ENCODE measurements at places on chromosomes 16 and 17.
A peak's percentile ranks its signal among the peaks of the same experiment; 100 is the strongest.

DNA sequence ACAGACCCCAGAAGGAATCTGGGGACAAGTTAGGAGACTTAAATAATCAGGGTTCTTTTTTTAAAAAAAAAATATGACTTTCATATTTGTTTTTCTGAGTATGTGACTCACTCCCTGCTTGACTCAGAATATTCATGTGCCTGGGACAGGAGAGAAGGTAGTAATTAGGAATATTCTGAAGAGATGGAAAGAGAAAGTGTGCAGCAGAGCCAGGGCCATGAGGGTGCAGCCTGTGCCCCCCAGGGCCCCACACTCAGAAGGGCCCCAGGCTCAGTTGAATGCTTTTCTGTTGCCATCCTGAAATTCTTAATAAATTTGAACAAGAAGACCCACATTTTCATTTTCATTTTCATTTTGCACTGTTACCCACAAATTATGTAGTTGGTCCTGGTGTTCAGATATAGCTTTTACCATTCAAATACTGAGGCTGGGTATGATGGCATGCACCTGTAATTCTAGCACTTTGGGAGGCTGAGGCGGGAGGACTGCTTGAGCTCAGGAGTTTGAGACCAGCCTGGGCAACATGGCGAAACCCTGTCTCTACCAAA lies 11.5 kb upstream of the LONP2 start:
- no peak for DNase-seq

GRCh38 chr16:90050969-90051368 lies 26.2 kb downstream of the PRDM7 start:
- no peak for DNase-seq

DNA sequence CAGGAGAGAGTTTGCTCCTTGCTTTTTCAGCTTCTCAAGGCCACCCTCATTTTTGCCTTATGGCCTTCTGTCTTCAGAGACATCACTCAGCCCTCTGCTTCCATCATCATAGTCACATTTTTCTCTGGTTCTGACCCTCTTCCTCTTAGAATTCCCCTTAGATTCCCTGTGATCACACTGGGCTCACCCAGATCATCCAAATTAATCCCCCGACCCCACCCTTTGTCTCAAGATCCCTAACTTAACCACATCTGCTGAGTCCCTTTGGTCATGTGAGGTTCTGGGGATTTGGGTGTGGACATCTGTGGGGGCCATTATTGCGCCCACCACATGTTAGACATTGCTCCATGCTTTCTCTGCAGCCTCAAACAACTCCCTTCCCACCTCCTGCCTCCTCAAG lies 323.4 kb downstream of the CPPED1 start:
- DNase-seq: no peak

DNA sequence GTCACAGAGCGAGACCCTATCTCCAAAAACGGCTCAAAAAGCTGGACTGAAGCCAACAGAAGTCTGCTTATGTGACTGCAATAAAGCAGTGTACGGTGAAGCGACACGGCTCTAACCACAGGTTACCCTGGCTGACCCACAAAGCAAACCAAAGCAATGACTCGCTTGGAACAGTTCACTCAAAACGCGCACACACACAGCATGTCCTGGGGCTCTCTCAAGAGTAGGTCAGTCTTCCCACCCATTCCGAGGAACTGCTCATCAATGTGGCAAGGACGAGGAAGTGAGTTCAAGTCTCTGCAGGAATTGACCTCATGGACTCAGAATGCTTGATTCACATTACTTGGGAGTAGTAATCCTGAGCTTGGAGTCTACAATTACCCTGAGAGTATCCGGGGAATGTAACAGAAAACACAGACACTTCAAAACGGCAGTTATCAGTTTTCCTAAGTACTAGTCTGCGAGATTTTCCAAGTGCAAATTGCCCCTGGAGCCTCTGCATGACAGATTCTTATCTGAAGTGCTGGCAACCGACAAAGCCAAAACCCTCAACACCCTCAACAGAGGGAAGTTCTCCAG lies 25.4 kb downstream of the PELP1 start:
- DNase-seq: no peak

DNA sequence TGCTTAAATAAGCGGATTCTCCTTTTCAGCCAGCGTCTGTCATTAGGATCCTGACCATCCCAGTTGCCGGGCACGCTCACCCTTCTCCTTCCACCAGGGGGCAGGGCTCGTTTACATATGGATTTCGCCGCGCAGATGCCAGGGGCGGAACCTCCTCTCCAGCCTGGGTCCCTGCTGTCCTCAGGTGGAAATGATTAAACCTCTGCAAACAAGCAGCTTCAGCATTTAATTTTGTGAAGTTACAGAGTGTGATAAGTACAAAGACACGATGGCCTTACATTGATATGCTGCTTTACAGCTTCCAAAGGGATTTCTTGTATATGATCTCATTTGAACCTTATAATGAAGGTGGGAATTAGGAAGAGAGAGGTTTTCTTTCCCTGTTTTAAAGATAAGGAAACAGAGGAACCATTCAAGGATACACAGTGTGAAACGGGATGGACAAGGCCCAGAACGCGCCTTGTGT lies 3.9 kb upstream of the KRT28 start:
- DNase-seq: peak; percentile 82

DNA sequence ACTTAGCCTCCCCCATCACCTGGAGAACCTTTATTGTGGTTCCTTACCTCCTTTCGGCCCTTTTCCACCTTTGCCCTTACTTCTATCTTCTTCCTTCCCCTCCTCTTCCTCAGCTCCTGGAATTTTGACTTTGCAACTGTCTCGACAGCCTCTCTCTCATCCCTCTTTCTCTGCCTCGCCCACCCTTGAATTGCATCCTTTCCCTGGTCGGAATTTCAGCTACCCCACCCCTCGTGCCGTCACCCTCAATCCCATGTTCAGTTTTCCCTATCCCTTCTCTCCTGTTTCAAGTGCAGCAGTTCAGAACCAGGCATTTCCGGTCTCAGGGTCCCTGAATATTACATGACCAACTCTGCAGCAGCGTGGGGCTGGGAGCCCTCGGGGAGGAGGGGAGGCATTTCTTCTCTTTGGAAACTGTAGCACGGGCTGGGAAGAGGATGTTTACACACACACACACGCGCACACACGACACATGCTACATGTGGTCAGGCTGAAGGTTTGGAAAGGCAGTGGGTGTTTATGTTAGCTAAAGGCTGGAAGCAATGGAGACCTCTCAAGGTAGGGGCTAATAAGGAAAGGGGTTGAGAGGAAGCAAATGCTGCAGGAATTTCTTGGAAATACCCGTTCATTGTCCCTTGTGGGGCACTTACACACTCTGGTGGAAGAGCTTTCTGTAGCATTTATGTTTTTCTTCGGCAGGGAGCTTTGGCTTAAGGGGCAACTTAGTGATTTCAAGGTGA lies 971 bp downstream of the MINK1 start:
- no peak for DNase-seq

GRCh38 chr16:17083628-17084027 lies 387.1 kb downstream of the XYLT1 start:
- DNase-seq: no peak

DNA sequence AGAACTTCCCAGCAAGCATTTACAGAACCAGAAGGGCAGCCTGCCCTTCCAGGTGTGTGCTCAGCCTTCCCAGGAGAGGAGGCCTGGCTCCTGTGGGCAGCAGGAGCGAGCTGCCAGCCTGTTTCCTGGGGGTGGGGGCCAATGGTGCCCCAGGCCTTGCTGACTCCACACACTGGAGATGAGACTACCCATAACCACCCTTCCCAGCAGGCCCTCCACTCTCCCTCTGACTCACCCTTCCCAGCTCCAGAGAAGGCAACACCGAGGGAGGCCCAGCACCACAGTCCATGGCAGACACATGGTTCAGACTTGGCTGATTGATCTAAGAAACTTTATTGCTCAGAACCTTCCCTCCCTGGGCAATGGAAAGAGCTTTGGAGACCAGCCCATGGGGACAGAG lies 1.8 kb upstream of the PRSS53 start:
- DNase-seq: no peak

GRCh38 chr16:89020925-89021595 lies 44.1 kb upstream of the CBFA2T3 start:
- DNase-seq: no peak

GRCh38 chr17:7956228-7956965 lies 24.4 kb downstream of the CNTROB start:
- DNase-seq: no peak

GRCh38 chr17:76248013-76248782 lies 7.9 kb upstream of the RNF157 start:
- no peak for DNase-seq

DNA sequence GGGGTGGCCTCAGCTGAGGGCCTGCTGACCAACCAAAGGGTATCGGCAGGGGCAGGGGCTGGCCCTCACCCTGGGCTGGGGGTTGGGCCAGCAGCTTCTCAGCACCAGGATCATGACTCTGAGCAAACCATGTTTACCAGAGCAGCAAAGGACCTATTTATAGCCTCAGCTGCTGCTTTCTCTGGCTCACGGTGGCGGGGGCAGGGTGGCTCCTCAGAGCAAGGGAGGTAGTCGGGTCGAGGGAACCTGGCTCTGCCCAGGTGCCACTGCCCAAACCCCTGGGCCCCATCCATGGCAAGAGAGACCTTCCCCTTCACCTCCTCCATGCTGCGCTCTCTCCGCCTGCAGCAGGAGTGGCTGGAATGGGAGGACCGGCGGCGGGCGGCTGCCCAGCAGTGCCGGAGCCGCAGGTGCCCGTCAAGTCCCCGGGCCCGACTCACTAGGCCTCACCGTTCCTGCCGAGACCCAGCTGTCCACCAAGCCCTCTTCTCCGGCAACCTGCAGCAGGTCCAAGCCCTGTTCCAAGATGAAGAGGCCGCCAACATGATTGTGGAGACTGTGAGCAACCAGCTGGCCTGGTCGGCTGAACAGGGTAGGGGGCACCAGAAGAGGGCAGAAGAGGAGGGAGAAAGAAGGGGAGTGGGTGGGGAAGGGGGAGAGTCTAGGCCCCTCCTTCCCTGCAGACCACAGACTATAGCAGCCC lies at the start of gene ASB16:
Gene ASB16 (plus strand): TSS at position 206 of the 703 bp plus-strand sequence. CDS start 86 bp downstream, at position 292.
- no peak for DNase-seq

GRCh38 chr17:2018716-2019510 lies 6.2 kb downstream of the RTN4RL1 start:
- DNase-seq: no peak

DNA sequence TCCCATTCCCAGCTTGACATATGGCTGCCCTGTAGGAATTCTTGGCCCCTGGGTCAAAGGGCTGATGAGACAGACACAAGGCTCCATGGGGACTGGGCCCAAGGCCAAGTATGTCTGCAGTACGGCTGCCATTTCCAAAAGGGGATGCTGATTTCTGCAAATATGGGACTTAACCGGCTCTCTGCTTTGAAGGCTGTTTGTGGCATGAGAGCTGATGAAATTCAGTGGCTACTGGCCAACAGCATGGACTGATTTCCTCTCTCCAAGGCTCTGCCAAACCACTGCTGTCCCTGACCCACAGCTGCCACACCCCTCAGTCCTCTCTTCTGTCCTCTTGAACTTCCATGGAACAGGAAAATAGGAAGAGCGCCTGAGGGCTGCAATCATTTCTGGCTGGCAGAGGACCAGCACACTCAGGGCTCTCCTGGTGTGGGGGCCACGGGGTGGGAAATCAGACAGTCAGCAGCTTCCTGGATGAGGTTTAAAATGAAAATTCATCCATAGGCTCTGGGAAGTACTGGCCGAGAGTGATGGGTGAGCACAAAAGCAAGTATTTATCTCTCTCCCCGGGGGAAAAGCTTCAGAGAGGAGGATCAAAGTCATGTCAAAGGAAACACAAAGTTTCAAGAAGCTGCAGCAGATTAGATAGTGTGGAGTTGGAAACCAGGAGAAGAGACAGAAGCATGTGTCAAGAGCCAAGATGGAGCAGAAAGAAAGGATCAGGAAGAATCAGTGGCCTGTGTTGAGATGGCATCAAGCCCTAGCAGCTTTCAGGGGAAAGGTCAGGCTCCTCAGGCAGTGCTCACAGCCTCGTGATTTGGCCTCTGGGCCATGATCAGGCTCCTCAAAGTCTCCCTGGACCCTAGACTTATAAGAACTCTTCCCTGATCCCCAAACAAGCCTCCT lies 64.1 kb upstream of the SREBF1 start:
- DNase-seq: peak; percentile 95

- DNase-seq: no peak
Observed at GRCh38 chr16:17493012-17493411, 22.3 kb upstream of the XYLT1 start.

- DNase-seq: peak; percentile 59
Observed at GRCh38 chr16:30605158-30605557, 5.0 kb downstream of the ZNF689 start.

DNA sequence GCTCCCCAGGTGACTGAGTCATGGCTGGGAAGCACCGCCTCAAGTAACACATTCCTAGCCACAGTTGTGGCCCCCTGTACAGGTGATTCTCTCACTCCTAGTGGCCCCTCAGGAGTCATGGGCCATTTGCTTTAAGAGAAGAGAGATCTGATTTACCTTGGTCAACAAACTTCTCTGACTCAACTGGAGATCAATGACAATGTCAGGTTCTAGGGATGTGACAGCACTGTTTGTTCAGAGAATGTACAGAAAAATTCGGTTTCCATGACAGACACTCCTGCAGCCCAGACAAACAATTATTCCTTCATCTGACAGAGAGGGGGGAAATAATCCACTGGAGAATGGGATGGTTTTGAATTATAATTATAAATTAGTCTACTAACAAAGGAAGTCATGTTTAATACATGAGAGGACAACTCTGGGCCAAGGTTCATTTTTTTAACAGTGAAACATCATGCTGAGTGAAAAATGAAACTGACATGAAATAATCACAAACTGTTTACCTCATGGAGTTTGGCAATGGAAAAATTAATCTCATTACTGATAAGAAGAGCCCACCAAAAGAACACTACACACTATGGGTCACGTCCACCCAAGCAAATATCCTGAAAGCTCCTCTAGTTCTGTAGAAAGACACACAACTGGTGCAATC lies 9.7 kb downstream of the ERN1 start:
- no peak for DNase-seq

GRCh38 chr16:47054306-47054705 lies 80.8 kb upstream of the DNAJA2 start:
- DNase-seq: no peak

DNA sequence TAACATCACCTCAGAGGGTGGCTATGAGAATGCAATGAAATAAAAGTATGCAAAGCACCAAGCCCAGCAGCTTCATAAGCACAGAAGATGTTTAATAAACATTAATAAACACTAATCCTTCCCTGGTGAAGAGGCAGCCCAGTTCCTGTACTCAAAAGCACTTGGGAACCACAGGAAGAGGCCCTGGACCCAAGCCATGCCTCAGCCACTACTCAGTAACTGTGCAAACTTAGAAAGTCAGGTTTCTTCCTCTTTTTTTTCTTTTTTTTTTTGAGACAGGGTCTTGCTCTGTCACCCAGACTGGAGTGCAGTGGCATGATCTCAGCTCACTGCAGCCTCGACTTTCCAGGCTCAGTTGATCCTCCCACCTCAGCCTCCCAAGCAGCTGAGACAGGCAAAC lies 5.3 kb downstream of the ARHGAP17 start:
- DNase-seq: peak; percentile 43

DNA sequence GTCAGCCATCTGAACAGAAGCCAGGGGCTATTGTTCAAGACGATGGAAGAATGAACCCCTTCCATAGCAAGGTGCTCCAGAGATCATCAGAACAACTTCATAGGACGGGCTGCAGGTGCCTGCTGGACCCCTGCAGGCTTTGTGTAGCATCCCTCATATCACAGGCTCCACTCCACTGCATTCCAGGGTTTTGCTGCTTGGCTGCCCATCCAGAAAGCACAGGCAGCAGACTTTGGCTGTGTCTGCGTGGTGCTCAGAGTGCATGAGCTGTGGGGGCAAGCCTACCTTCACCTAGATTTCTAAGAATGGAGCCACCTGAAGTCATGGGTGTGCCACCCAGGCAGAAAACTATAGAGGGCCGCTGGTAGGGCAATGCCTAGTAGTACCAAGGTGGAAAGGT lies 93.9 kb upstream of the NLRP1 start:
- no peak for DNase-seq

- no peak for DNase-seq
Observed at GRCh38 chr17:15659236-15659635, 24.9 kb downstream of the TRIM16 start.

- no peak for DNase-seq
Observed at GRCh38 chr17:10036511-10037061, 131.5 kb upstream of the RCVRN start.
